NCI-H524 (cell line): ENCODE measurements at places on chromosomes 5 and 9.

DNA sequence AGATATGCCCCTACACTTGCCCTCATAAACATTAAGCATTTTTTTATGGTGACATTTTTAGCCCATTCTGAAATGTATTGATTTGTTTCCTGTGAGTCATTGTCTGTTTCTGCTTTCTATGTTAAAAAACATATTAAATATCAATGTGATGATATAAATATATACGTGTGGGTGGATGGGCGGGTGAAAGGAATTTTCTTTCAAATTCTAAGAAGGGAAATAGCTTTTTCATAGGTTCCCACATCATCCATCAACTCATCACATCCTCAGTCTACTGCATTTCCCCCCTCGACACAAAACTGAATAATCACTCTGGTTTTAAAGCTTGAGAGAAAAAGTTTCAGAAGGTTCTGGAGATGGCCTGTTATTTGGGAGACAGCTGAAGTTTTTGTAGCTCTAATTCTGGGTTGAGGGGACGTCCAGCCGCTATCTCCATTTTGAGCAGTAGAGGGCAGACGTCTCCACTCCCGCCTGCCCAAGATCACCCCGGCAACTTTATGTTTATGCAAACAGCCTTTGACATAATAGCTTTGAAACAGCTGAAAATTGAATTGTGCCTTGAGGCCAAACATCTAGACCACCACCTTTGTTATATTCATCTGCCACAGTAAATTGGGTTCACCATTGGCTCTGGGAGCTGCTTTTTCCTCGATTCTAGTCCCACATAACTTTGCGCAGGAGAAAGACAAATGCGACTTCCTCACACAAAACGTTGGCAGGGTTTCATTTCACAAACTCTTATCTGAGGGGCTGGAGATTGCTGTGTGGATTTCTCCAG is 216.2 kb upstream of the CLINT1 start:
- peak; percentile 1 for DNase-seq

GRCh38 chr9:138077898-138078540 is 200.4 kb downstream of the CACNA1B start:
- no peak for DNase-seq

GRCh38 chr9:136545965-136546696 is at the start of gene NOTCH1:
Gene NOTCH1 (minus strand): TSS chr9:136546048. CDS start chr9:136545786, 262 bp downstream.
- peak; percentile 52 for DNase-seq

GRCh38 chr9:136182420-136182787 is 22.5 kb downstream of the LHX3 start:
- no peak for DNase-seq

DNA sequence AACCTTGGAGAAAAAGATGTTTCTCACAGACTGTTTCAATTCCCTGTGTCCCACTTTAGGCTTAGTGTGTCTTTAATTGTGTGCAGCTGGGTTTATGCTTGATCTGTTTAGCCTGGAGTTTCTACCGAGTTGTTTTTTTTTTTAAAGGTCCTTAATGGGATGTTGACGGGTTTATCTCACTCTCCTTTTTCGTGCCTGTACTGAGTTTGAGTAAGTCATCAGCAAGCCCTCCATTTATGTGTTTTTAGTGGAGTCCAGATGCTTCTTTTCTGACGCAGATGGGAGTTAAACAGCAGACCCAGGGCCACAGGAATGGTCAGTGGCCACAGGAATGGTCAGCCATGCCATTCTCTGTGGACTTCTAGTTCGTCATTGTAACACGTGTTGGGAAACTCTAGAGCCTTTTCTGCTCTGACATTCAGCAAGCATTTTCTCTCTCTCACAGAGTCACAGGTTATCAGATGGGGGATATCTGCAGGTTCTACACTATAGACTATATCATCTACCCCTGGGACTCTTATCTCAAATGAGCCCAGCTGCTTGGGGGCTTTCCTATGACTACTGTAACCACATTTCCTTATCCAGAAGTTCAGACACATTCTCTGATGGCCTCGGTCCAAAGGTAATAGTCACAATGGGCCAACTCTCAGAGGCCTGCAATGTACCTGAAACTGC is 190.5 kb downstream of the TTLL11 start:
- no peak for DNase-seq

DNA sequence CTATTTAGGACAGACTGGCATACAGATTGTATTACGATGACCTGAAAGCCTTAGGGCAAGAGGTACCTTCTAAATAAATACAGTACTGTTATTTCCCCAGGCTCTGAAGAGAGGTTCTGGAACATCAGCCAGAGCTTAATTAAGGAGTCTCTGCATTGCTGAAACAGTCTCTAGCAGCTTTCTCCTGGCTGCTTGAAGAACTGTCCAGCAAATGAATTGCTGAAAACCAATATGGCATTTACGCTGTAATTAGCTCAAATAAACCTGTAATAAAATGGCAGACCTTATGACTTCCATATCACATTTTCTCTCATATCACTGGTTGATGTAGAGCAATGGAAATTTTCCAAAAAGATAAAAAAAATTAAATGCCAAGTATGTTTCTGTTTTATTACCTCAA is 636.3 kb downstream of the GABRG2 start:
- no peak for DNase-seq
